Tibial nerve (tissue), 4 donors: ENCODE measurements at places on chromosomes 4 and X.

- DNase-seq: no peak
Measured at GRCh38 chr4:140755774-140756318, 339 bp downstream of the TBC1D9 start.

DNA sequence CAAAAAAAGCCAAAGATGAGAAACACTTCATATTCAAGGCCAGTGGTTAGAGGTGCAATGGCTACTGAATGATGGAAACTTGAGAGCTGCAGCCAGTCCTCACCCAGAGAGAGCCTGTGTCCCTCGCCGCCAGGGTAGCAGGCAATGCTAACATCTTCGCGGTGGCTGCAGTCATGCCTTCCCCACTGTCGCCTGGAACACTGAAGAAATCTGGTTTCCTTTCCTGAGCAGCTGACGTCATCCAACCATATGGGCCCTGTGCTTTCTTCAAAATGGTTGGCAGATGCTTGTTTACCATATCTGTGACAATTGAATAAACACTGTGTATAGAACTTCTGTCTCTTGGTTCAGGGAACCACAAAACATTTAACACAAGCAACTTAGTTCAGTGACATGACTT is 39.7 kb downstream of the PRSS12 start:
- DNase-seq: no peak

DNA sequence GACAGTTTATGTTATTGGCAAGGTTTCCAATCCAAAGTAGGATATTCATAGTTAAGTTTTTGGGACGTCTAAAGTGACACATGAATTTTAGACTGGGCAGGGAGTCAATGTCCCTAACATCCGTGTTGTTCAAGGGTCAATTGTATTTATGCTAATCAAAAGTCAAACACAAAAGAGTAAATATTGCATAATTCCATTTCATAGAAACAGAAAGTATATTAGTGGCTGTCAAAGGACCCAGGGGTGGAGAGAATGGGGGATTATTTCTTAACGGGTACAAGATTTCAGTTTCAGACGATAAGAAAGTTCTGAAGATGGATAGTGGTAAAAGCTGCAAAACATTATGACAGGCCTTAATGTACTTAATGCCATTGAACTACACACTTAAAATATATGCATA is 971.8 kb upstream of the AGA start:
- DNase-seq: no peak

DNA sequence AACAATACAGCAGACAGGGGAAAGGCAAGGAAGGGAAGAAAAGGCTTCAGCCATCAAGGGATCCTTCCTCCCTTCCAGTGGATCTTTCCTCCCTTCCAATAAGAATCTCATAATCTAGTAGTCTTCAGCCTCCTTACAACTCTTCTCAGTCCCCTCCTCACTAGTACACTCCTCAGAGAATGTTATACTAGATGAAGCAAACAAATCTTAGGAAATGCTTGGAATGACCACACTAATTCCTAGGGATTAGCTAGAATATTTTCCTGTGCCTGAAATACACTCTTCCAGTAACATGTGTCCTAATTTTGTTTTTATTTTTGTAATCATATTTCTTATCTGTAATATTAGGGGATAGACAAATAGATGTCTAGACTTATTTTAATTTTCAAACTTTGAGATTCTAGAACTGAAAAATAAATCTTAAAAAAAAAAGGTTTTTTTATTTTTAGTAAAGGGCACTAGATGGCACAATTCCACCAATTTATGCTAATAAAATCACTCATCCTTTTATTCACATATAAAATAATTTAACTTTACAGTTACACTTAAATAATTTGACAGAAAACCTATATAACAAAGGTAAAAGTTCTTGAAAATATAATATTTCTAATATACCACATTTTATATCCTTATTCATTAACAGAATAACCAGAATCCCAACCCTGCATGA is 7.0 kb upstream of the STPG2 start:
- DNase-seq: no peak
